ENCODE measurements at places on chromosomes 12 and 14.

DNA sequence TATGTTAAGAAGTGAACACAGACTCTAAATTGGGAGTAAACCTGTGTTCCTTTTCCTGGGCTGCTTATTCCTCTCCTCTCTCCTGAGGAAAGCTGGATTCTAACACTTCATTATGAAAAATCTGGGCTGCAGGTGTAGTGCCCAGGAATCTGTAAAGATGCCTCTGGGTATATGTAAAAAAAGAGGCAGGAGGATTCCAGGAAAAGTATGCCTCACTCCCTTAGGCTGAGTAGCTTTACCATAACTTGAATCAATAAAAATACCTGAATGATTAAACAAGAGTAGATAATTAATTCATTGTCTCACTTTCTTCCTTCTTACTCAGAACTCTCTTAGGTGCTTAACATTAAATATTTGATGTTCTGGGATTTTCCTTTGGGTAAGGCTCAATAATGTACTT, 185.1 kb downstream of the GRIP1 start:
- DNase-seq = no peak

DNA sequence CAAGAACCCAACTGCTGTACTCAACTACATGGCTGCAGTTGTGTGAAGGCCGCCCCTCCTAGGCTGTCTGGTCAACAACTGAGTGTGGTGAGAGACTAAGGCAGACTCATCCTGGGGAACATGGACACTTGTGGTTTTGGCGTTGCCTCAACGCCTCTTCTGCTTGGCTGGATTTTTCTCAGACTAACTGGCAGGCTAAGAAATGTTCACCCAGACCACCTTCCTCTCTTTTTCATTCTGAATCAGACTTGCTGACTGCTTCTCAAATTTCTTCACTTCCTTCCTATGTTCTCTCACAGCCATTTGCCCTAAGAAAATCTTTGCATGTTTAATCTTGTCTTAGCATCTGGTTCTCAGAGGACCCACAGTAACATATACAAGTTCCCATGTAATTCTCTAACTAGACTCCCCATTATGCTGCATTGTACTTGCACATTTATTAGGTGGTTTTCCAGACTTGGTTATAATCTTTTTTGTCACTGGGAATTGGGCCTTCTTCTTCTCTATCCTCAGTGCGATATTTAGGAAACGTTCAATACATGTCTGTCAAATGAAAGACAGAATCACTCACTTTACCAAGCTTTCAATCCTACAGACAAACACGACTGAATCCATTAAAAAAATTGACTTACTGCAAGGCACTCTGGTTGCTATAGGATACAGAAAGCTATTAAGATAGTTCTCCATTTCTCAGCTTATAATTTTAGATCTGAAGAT, 327.6 kb downstream of the CCER1 start:
- no peak for DNase-seq

DNA sequence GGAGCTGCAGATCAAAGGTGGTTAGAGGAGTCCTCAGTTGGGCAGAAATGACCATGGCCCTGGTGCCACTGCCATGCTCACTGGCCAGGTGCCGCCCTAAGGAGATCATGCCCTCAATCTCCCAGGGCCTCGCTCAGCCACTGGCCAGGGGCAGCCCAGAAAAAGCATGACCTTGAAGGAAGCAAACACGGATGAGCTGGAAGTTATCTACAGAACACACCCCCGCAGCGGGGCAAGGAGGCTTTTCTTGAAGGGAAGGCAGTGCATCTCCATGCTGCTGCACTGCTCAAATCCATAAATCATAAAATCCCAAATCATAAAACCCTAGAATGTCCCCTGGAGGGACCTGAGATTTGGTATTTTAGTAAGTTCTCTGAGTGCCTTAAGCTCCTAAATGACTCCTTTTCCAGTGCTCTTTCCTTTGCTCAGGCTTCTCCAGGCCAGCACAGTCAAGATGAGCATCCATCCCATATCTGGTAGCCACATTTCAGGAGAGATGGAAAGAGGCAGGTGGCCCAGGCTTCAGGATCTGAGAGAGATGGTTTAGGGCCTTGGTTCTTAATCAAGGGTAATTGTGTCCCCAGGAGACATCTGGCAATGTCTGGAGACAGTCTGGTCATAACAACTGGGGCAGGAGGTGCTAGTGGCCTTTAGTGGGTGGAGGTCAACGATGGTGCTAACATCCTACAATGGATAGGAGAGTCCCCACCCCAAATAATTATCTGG, 217.3 kb downstream of the RBM19 start:
- DNase-seq = no peak

DNA sequence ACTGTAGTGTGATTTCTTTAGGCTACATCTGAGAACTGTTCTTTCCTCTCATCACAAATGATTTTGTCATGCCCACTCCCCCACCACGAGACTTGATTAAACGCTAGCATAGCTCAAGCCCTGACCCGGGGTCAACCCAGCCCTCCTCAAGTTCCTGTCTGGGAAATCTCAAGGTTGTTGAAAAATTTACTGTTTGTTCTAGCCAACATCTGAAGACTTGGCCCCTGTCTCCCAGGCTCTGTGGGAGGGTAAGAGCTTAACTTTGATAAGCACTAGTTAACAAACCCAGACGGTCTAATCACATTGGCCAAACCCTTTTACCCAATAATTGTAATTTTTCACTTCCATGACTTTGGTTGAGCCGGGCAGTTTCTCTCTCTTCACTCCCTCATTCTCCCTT, 86.2 kb upstream of the AMIGO2 start:
- no peak for DNase-seq

DNA sequence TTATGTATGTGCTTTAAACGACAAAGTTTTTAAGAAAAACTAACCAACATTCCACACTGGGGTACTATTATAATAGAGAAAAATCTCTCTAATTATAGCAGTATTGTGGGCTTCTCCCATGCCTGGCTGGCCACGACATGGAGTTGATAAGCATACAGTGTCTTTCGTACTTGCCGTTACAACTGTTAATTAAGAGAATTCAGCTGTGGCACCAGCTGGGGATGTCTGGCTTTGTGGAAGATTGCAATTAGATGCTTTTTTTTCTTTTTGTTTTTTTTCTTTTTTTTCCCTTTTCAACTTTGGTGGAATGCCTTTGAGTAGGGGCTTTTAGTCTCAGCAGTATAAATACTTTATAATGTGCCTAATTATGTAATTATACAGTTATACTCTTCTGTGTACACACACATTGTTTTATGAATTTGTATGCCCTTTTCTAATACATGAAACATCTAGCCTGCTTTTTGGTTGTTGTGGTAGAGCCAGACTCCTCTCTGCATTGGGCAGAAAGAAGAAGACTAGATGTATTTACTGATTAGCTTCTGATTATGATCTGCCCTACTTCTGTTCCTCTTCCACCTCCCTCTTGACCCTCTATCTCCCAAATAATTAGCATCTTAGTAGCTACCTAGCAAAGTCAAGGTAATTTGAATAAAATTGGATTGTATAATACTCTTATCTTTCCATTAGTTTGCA, 76.4 kb downstream of the SUSD6 start:
- DNase-seq = peak; percentile 72

DNA sequence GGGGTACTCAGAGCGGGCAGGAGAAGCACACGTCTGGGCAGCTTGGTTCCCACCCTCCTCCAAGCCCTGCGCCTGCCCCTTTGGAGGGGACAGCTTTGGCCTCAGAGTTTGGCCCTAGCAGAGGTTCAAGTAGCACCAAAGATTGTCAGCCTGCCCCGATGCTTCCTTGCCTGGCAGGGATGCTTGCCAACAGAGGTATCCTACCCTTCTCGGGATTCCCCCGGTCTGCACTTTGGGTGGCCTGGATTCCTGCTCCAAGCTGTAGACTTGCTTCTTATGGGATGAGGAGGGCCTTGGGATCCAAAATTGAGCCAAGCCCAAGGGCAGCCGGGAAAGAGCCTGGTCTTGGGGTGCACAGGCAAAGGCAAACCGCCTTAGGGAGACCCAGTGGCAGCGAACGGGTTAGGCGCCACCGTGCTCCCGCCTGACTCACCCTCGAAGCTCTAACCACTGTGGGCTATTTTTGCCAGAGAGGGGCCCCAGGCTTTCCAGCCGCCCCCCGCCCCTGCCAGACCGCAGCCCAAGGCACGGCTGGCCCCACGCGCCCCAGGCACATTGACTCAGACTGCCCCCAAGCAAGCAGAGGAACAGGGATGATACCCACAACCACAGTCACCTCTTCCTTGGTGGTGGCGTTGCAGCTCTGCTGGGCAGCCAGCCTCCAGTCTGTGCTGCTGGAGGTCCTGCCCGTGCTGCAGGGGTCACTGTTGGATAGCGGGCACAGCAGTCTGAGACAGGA, 847 bp upstream of the WNT10B start:
- no peak for DNase-seq

DNA sequence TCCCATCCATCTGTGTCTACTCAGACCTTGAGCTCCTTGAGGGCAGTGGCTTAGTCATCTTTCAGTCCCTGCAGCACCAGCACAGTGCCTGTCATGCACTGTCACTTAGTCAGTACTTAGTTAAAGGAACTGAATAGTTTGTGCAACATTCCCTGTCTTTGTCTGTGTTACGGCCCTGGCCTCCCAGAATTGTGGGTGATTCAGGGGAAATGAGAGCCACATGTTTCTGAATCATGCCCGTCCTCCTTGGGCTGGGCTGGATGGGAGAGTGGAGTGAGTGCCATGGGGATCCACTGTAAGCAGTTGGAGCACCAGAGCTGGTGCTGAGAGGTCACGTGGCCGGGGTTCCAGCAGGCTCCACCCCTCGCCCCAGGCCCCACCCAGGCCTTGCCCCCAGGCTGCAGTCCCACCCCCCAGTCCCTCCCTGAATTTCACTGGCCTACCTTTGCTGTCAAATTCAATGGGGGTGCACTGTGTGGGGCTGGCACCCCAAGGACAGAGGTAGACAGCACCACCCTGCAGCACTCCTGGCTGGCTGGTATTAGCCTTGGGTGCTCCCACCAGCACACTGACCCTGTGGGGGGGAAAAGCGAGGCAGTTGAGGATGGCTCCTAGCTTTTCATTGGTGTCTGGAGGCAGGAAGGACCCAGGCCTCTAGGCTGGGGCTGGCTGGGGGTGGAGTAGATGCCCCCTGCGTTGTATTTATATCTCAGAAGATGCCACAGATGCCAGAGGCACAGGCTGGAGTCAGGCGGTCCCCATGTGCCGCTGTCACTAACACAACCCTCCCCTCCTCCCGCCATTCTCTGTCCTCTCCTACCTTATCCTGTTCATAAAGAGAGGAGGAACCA, 7.5 kb downstream of the ITGA5 start:
- DNase-seq = no peak

- DNase-seq = no peak
These were observed 61.4 kb upstream of the BEGAIN start for GRCh38 chr14:100648474-100649172.

DNA sequence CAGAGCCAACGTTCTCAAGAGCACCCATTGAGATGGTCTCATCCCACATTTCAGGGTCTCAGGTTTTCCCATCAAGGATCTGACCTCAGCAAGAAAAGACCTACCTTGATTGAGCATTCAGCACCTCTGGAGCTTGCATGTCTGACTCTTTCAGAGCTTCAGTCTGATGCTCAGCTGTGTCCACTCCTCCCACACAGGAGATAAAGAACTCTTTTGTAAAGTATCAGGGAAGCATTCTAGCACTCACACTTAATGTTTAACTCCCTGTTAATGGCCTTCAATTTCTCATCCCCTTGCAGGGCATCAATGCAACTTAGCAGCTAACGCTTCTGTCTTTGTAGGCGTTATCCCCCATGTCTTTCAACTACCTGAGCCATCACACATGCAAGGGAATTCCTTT, 124.1 kb downstream of the GALC start:
- DNase-seq = no peak
